ENCODE measurements at places on chromosomes 11 and 22.

GRCh38 chr11:88950975-88951374, 114.8 kb downstream of the GRM5 start:
- no peak for DNase-seq

- no peak for DNase-seq
These were observed 320 bp downstream of the CLTCL1 start for GRCh38 chr22:19291218-19291579.

DNA sequence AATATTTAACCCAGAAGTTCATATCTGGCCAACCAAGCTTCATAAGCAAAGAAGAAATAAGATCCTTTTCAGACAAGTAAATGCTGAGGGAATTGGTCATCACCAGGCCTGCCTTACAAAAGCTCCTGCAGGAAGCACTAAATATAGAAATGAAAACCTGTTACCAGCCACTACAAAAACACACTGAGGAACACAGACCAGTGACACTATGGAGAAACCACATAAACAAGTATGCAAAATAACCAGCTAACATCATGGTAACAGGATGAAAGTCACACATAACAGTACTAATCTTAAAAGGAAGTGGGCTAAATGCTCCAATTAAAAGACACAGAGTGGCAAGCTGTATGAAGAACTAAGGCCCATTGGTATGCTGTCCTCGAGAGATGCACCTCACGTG, 311.4 kb downstream of the DYNC2H1 start:
- DNase-seq = no peak

- no peak for DNase-seq
These were observed 15.5 kb downstream of the RHBDD3 start for GRCh38 chr22:29251981-29252911.

- no peak for DNase-seq
These were observed 117.2 kb upstream of the E2F8 start for GRCh38 chr11:19357943-19358342.

Data from muscle of arm (tissue), 14 donors.